ENCODE measurements at places on chromosomes 4 and X.

- DNase-seq, result no peak
Measured at GRCh38 chrX:38732866-38733265, 68.4 kb upstream of the MID1IP1 start.

DNA sequence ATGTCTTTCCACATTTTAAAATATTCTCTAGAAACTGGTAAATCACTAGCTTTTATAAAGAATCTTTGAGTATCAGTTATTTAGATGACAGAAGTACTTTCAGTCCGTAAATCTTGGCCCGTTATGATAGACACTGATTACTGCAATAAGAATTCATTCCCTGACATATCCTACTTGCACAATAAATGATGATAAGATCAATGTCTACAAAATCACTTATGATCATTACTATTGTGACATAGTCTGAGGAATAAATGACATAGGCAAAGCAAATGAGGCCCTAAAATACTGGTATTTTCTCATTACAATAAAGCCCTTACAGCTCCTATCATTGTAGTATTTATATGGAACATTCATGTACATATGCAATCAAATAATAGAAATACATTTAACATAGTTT lies 6.6 kb upstream of the PDCL2 start:
- no peak for DNase-seq

DNA sequence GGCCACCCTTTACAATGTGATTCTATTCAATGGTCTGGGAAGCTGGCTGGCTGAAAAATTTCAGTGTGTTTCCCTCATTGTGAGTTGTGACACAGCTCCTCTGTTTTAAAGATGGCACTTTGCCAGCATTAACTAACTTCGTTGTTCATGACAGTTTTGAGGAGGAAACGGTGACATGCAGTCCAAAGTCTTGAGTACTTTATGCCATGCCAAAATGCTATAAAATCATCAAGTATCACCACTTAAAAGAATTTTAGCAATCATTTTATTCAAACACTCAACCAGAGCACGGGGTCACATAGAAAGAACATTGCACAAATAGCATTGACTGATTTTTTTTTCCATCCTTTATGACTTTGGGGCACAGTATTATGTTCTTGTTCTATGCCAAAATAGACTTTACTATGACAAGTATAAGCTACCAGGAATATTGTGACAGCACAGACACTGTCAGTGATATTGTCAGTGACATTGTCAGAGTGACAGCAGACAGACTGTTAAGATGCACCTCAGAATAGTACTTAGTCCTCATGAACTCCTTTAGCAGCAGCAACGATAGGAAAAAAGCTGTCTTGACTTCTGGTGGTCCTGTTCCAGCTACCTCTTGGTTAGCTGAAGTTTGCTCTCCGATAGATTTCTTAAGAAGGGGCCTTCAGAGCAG lies 46.7 kb downstream of the CXCL13 start:
- no peak for DNase-seq

- no peak for DNase-seq
Measured at GRCh38 chr4:86218746-86219473, 140.9 kb downstream of the MAPK10 start.

- DNase-seq, result no peak
Measured at GRCh38 chr4:78621395-78621794, 69.8 kb downstream of the ANXA3 start.

- no peak for DNase-seq
Measured at GRCh38 chrX:100316987-100317386, 93.1 kb downstream of the PCDH19 start.

GRCh38 chrX:48715876-48716502 lies 19.5 kb downstream of the SUV39H1 start:
- no peak for DNase-seq

- no peak for DNase-seq
Measured at GRCh38 chrX:130846746-130847145, 56.3 kb downstream of the ENOX2 start.

GRCh38 chr4:19324184-19324583 lies 927.5 kb upstream of the SLIT2 start:
- DNase-seq, result no peak

DNA sequence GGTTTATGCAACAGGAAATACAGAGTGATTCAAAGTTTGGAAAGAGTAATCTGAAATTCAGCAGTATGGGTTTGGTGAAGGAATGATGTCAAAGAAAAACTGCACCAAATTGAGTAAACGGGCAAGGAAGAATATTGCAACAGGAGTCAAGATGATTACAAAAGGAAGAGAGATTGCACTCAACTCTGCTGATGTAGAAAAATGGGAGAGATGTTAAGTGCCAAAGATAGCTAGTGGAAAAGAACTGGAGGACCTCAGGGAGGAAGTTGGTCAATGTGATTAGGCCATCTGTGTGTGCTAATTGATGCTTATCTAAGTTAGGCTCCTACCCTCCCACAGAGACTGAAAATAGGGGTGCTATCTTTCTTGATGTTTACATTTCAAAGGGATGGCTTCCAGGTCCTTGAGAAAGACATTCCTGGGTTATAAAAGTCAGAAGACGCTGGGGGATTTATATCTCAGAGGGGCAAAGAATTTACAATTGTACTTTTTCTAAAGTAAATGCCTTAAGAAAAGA lies 167.4 kb upstream of the FAM47A start:
- DNase-seq, result no peak

DNA sequence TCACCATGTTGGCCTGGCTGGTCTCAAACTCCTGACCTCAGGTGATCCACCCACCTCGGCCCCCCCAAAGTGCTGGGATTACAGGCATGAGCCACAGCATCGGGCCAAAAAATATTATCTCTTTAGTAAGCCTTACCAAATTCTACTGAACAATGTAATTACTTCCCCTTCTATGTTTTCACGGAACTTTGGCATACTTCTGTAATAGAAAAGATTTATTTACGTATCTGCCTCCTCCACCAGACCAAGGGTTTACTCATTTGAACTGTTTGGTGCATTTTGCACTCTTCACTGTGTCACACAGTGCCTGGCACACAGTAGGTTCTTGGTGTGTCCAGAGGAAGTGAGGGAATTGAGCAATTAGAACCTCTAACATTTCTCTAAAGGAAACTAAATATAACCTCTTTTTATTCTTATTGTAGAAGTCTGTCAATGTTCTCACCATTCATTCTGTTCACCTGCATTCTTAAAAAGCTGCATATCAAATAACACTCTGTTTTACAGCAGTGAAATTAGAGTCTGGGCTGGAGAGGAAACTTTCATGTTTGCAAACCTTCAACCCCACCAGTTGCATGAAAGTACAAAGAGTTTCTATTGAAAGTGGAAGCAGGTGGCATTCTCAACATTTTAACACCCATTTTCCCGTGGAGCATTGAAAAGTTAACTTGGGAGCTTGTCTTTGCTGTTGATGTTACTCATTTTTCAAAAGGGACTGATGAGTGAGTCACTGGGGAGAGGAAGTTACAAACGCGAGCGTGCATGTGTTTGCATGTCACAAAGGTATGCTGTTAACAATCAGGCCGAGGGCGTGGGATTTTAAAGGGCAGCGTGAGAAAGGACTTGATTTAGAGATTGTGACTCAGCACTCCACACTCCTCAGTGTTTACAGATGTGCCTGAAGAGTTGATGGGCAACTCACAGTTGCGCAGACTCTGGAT lies 314.1 kb downstream of the STK32B start:
- no peak for DNase-seq

All from activated CD4-positive, CD25-positive, alpha-beta regulatory T cell treated with anti-CD3 and anti-CD28 coated beads, Interleukin-2, amount 50 U/mL, for 16 hours (primary cell).